ENCODE measurements at places on chromosomes 11 and 22.

DNA sequence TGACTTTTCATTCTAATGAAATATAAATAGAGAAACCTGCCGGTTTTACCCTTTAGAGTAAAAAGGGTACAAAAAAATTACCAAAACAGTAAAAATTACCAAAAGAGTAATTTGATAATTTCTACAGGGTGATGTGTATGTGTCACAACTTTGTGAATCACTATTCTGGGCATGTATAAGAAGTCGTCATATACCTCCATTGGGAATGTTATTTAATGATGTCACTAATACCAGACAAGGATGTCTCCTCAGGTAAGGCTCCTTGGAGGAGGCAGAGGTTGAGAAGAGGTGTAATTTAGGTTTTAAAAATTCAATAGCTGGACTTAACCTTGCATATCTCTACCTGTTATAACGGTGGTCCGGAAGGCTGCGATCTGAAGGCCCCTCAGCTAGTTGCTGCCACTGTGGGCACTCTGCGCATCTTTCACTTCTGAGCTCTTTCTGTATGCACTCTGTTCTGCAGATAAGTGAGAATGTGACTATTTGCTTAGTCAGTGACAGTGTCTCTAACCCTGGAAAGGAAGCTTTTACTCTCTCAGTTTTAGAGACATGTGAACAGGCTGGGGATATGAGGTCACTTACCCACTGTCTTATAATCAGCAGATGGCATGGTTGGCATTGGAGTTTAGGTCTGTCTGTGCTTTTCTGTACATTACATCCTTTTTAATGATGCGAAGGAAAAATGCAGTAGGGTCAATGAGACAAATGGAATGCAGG, 987 bp upstream of the NCR3LG1 start:
- DNase-seq, result no peak

DNA sequence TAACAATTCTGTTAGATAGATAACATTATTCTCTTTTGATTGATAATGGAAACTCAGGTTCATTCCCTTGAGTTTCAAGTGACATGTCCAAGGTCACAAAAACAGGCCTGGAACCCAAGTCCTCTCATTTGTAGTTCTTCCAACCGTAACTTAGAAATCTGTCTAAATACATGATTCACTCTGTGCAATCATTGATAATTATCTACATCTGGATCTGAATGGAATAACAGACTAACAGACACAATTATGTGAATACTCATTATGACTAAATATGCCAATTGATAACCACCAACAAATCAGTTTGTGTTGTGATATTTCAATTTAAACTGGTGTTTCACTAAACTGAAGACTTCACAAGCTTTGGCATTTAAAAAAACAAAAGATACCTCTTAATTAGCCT, 71.0 kb downstream of the RBFOX2 start:
- DNase-seq, result no peak

DNA sequence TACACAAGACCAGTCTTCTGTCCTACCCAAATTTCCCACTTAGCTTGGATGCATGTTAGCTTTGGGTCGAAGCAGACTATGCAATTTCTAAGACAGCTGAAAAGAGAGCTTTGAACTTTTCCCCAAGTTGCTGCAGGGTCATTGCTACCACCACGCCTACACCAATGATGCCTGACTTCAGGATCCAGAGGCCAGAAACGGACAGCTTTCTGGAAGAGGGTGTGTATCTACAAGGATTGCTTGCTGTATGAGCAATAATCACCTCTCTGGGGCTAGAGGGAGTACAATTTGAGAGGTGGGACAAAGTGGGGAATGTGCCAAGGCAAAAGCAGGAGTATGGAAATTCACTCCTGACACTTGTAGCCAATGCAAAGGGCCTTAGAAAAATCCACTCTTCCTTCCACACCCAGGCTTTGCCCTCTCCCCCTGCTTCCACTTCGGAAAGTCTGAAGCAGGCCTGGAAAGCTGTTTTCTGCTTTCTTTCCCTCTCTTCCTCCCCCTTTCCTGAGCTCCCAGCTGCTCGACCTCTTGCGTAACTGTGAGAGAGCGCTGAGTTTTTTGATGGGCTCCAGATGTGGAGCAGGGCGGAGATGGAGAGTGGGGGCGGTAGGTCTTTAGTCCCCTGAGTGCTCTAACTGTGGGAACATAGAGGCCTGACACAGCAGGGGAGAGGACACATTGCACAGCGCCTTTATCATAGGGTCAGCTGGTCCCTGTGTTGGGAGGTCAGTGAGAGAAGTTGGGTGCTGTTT, 2.1 kb upstream of the PHLDB1 start:
- DNase-seq, result no peak

GRCh38 chr11:121672630-121673487, 220.1 kb upstream of the SORL1-AS1 start:
- no peak for DNase-seq

- no peak for DNase-seq
These were observed 34.2 kb upstream of the BIRC3 start for GRCh38 chr11:102283116-102283485.

- peak; percentile 71 for DNase-seq
These were observed 50.7 kb downstream of the TP53I11 start for GRCh38 chr11:44899959-44900358.

GRCh38 chr11:94786264-94787126, 18.3 kb downstream of the AMOTL1 start:
- peak; percentile 41 for DNase-seq

DNA sequence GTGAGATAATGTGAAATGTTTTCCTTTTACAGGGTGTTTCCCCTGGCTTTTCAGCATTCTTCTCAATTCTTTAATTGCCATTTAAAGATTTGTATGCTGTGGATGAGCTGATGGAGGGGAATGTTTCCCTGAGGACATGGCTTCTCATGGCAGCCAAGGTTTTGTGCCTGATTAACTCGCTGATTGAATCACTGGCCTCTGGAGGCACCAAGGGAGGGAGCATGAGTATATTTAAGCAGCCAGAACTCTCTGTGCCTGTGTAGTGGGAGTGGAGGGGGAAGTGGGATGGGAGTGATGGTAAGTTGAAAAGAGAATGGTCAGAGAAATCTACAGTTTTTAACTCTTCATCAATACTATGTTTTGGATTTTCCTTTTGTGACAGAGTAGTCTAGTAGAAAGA, 88.7 kb downstream of the STIM1 start:
- no peak for DNase-seq

GRCh38 chr11:63896071-63896470, 20.9 kb downstream of the RCOR2 start:
- DNase-seq, result no peak

DNA sequence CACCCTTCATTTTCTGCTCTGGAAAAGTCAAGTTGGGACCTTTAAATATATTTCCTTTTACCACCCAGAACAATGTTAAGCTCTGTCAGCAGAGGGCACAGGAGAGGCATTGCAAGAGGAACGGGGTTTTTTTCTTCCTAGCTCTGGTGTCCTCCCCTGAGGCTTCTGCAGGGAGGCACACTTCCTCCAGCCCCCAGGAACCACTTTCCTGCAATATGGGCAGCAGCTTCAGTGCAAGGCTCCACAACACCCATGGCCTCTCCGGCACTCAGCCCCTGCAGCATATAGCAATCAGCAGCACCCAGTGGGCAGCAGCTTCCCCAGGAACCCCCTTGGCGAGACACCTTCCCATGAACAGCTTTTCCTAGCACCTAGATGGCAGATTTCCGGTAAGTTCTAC, 101.4 kb downstream of the SYT9 start:
- DNase-seq, result peak; percentile 58

- no peak for DNase-seq
These were observed 69.5 kb downstream of the AMBRA1 start for GRCh38 chr11:46524201-46524770.

GRCh38 chr11:109785198-109785597, 308.0 kb upstream of the ZC3H12C start:
- DNase-seq, result no peak

- DNase-seq, result peak; percentile 89
These were observed at the start of gene SERPINH1 for GRCh38 chr11:75562048-75562835. Gene SERPINH1, plus strand, starts transcription at chr11:75562253. Its CDS starts 4,097 bp downstream, at chr11:75566350.

GRCh38 chr11:3087373-3087772, 30.1 kb upstream of the CARS1 start:
- DNase-seq, result no peak

DNA sequence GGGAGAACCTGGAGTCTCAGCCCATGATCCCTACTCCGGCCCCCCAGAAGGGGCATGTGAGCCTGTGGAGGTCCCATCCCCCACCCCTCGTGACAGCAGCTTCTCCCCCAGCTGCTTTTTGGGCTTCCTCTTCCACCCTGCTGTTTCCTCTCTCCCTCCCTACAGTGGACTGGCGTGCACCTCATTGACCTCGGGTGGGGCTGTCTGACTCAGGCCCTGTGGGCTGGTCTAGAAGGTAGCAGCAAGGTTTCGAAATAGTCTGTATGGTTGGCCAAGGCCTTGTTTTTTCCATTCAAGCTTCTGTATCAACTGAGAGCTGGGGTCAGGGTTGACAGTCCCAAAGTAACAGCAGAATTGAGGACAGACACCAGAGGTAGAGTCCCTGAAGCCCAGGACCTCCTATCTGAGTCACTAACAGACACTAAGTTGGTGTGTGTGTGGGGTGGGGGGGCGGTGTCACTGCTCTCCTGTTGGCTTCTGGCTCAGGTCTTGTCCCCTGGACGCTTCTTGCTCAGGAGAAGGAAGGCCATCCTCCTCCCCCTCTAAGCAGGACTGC, 7.7 kb downstream of the SLC37A2 start:
- DNase-seq, result peak; percentile 68

DNA sequence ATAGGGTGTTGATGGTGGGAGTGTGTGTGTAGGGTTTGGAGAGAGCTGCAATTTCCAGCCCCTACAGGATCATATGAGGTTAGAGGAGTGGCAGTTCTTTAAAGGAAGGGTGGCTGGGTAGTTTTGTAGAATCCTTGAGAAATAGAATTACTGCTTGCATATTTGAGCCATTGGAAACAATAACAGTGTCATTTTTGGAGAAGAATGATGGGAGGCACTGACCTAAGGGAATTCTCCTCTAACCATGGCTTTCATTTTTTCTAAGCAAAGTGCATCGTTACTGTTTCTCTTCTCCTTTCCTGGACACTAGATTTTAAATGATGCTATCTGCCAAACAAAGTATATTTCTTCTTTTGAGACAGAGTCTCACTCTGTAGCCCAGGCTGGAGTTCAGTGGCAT, 66.9 kb upstream of the RRM1 start:
- no peak for DNase-seq

- no peak for DNase-seq
These were observed 26.9 kb upstream of the APOBEC3A start for GRCh38 chr22:38930512-38930911.

DNA sequence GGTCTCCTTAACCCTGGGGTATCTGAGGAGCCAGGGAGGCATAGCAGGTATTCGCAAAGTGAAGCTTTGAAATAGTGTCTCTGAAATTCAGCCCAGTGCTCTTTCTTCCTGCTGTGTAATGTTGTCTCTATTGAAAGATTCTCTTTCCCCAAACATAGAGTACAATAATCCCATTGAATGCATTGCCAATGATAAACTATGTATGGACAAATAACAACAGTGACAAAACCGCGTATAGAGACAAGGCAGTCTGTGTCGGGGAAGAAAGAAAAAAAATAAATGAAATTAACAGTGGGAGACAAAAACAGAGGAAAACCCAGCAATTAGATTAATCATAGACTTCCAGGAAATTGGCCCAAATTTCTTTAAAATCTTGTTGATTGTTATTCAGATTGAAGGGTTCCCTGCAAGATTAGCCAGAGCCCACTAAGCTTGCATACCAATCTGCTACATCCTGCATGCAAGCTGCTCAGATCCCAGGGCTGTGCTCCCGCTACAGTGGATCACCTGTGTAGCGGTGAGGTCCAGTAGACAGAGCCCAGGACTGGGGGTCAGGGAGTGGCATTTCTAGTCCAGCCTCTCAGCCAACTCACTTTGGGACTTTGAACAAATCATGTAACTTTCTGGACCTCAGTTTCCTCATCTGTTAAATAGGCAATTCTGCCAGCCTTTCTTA, 492.8 kb downstream of the INSC start:
- DNase-seq, result no peak

DNA sequence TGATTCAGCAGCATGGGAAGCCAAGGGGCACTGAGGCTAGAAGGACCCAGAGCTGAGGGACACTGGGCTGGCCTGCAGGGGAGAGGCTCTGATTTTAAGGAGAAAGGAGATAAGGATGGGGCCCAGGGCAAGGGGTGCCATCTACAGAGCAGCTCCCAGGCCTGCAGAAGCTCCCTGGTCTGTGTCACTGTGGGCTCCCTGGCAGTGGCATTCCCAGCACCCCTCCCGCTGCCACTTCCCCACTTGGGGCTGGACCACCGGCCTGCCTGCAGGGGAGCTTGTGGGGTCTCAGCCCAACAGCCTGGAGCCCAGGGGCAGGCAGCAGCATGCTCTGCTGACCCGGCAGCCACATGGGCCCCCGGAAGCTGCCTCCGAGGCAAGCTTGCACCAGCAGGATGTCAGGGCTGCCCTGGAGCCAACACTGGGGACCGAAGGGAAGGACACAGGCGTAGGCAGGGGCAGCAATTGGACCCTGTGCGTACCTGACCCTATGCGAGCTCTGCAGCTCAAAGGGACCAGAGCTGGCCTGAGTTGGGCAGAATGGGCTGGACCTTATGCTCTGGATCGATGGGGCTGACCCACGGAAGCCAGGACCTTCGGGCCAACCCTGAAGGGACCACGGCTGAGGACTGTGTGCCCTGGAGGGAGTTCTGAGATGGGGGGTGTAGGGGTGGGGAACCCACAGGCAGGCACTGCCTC, 35.4 kb upstream of the WNT7B start:
- no peak for DNase-seq

- no peak for DNase-seq
These were observed 10.5 kb downstream of the RPL27A start for GRCh38 chr11:8693010-8693551.

- no peak for DNase-seq
These were observed 19.1 kb downstream of the CABIN1 start for GRCh38 chr22:24030186-24030702.

Data from GM12865 (cell line).